Naive B cell (primary cell): ENCODE measurements at places on chromosomes 4 and X.
A peak's percentile ranks its signal among the peaks of the same experiment; 100 is the strongest.

GRCh38 chrX:111411557-111411956 is 435 bp downstream of the DCX start:
- no peak for DNase-seq

DNA sequence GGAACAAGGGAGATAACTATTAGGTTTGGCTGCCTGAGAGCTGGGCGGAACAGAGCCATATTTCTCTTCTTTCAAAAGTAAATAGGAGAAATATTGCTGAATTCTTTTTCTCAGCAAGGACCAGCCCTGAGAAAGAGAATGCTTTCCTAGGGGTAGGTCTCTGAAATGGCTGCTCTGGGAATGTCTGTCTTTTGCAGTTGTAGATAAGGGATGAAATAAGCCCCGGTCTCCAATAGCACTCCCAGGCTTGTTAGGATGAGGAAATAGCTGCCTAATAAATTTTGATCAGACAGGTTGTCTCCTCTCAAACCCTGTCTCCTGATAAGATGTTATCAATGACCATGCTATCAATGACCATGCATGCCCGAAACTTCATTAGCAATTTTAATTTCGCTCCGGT is 207.8 kb upstream of the KIT start:
- DNase-seq = no peak

DNA sequence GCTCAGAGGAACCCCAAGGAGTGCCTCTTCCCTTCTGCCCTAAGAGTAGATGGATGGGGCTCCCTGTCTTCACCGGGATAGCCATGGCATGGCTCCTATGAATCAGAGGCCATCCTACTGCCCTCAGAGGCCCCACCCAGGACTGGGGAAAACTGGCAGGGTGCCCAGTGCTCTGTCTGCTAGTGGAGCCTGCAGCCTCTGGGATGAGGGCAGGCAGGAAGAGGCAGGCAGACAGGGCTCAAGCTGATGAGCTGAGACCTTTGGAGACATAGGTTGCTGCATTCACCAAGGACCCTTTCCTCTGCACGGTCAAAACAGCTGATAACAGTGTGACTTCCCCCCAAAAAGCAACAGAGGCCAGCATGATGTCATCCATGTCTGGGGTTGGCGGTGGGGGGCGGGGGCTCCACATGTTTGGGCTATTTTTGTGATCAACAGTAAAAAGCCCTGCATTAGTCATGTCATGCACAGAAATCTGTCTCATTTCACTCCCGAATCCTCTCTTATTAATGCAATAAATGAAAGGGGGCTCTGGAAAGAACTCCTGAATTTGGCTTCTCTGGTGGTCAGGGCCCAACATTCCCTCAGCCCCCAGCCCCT is 207.6 kb upstream of the MAMLD1 start:
- DNase-seq = no peak

DNA sequence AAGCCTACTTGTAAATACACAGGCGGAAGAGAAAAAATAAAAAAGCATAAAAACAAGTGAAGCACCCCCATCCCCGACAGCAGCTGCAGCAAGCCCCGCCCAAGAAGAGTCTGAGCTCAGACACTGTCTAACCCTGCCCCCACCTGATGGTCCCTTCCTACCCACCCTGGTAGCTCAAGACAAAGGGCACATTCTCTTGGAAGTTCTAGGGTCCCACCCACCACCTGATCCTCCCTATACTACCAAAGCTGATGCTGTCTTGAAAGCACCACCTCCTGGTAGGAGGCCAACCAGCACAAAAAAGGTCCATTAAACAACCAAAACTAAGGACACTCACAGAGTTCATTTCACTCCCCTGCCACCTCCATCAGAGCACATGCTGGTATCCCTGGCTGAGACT is 308.2 kb downstream of the KLHL13 start:
- DNase-seq = no peak

DNA sequence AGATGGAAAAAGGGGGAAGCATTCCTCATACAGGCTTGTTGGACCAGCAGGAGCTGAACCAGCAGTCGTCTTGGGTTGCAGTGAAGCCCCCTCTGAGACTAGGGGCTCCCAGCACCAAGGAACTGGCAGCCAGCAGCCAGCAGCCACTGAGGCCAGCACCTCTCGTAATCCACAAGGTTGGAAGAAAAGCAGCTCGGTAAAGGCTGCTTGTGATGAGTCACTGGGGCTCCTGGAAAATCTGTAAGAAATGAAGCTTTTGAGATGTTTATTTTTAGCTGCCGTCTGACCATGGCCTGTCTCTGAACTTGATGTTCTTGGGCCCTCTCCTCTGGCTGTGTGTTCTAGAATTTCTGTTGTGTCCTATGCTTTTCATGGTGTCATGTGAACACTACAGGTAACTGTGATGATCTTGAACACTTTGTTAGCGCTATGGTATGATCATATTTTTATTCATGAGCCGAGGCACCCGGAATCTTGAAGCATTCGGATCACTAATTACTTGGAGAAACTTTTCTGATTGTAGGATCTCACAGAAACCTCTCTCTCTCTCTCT is 18.6 kb downstream of the CLCN4 start:
- no peak for DNase-seq

GRCh38 chrX:40189637-40190036 is 91.9 kb upstream of the BCOR start:
- no peak for DNase-seq

- DNase-seq = no peak
Measured at GRCh38 chr4:153748378-153748777, 11.4 kb downstream of the RNF175 start.

DNA sequence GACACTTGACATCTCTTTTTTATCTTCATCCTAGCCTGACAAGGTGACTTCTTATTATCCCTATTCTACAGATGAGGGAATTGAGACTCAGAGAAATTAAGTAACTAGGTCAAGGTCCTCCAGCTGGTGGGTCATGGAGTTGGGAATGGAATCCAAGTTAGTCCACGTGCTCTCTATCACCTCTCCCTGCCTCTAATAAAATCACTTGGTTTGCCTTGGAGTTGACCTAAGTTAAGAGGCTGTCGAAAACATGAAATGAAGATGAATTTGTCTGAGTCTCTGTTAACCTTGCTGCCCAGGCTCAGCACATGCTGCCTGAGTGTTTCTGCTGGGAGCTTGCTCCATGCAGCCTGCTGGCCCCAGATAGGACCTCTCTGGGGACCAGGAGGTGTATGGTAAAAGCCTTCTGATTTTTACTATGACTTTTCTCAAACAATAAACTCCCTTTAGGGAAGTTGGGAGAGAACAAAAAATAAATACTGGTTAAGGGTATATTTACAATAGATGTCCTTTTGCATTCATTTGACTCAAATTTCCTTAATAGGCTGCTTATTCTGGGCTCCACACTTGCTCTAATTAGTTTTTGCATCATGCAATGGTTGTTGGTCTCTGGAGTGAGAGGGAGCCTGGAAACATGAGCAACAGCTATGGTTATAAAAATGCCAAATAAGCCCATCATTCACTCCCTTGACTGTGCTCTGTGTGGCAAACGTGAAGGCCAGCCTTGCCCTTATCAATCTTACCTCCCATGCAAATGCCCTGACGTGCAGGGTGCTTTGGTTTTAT is 61.6 kb upstream of the DHX15 start:
- no peak for DNase-seq

- no peak for DNase-seq
Measured at GRCh38 chrX:78330540-78330939, 3.1 kb upstream of the CYSLTR1 start.

DNA sequence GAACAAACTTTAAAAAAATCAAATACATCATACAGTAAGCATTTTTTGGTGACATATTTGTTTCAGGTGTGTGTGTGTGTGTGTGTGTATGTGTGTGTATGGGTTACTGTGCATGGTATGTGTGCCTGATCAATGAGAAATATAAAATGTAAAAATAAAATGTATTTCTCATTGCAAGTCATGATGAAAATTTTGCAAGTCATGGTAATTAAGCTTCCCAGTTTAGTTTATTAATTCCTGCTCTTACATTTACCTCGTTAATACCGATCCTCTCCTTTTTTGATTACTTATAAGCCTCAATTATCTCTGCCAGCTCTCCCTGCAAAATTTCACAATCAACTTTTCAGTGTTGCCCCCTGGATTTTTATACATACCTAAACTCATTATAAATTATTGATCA is 114.6 kb upstream of the ADGRL3 start:
- no peak for DNase-seq

DNA sequence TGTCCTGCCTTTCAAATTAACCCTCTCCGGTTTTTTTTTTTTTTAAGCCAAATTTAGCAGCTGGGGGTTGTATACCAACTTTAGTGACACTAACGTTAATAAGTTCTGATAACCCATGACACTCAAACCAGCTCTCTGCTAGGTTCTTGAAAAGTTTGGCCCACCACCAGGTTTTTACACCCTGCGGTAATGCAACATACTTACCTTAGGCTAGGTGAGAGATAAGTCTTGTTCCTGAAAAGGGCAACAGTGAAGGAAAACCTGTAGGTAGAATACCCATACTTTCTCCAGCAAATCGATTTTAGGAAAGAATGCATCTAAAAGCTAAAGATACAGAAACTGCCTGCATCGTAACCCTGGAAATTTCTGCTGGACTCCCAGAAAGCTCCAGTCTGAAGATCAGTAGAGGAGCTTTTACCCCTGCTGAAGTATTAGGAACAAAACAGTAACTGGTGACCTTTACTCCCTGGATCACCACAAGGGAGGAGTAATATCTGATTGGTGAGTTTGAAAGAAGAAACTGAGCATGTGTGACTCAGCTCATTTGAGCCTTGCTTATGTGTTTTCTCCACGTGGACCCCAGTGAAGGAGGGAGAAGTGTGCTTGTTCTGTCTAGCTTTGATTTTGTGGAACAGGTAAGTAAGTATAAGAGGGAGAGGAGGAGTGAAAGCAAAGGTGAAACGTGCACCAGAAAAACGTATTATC is 34.4 kb upstream of the COX18 start:
- DNase-seq = no peak

GRCh38 chr4:186781032-186781917 is 57.6 kb upstream of the FAT1 start:
- DNase-seq = no peak

DNA sequence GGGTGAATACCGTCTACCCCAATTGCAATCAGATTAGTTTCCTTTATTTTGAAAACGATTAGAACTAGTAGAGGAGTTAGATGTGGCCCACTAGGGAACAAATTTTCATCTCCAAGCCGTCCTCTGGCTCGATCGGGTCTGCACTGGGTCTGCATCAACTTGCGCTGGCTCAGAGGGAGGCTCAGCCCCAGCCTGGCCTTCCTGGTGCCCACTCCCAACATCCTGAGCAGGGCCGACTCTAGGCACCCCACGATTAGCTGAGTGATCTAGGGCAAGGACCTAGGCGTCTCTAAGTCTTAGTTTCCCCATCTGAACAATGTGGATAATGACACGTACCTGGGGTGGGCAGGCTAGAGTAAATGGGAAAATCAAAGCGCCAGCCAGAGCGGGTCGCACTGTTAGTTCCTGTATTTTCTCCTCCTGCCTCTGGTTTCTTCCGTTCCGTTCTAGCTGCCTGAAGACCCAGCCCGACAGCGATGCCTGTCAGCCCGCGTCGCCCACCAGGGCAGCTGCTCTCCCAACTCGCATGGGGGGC is 7.7 kb upstream of the HAND2 start:
- no peak for DNase-seq

- no peak for DNase-seq
Measured at GRCh38 chr4:174828845-174829701, at the start of gene GLRA3. TSS of gene GLRA3 (minus strand) at chr4:174829247. CDS start at chr4:174828811, 436 bp downstream.

DNA sequence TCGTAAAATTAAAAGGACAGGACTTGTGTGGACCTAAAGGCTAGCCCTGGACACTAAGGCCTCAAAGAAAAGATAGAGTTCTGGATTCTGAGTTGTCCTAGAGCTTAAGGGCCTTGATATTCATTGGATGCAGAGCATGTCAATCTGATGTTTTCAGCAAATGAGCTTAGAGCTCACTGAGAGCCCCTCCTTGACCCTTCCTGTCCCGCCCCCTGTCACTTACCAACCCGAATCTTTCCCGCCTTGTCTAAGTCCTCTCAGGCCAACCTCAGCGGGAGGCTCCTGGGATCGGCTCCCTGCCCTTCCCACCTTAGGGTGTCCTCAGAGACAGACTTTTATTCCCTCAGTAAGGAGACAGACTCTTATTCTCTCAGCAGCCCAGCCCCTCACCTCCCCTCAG is at the start of gene CT47C1:
CT47C1 (plus strand) TSS at position 250 of the 400 bp plus-strand sequence. CDS start 233 bp downstream, outside the sequence.
- DNase-seq = no peak

GRCh38 chr4:81352446-81352835 is 119.3 kb downstream of the RASGEF1B start:
- no peak for DNase-seq

- no peak for DNase-seq
Measured at GRCh38 chr4:79528241-79528706, 120.2 kb upstream of the GK2 start.

GRCh38 chr4:18479825-18480224 is 458.3 kb upstream of the LCORL start:
- no peak for DNase-seq

DNA sequence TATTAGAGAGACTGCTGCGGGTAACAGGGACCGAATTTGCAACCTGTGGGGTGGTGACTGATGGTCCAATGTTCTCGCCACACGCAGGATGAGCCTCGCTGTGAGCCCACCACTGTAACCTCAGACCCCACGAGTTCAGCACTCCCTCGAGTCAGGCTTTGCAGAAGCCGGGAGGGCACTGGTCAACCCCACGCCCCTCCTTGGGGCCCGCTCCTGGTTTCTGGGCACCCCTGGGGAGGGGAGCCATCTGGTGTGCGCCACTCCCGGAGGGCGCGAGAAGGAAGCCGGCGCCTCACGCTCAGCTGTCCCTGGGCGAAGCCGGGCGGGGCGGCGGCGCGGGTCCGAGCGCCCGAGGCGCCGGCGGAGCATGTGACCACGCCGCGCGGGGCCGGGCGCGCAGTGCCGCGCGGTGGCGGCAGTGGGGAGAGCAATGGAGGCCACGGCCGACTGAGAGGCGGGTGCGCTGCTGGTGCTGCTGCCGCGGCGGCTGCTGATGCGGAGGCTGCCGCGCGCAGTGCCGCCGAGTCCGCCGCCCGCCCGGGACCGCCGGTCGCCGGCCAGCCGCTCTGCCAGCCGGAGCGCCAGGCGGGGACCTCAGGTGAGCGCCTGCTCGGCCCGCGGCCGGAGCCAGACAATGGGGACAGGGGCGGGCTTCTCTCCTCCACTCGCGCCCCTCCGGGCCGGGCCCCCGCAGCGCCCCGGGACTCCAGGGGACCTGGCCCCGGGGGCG is 100.1 kb downstream of the CEP135 start:
- DNase-seq = peak; percentile 29

GRCh38 chrX:117407449-117408150 is 709.0 kb downstream of the KLHL13 start:
- no peak for DNase-seq

DNA sequence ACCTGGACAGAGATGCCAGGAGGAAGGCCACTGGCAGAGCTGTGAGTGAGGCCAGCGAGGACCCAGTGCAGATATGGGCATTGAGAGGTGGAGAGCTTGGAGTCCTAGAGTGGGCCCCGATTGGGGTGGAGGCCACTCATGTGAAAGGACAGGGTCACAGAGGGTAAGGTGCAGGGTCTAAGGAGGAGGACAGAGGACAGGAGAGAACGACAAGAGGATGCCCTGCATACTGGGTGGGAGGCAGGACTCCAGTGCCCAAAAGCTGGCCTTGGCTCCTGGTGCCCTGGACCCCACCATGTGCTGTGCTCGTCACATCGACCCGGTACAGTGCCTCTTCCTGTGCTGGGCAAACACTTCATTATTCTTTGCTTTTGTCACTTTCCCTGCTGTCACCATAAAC is 66.7 kb downstream of the NAT8L start:
- no peak for DNase-seq
